ENCODE measurements at places on chromosomes 6 and 20.

GRCh38 chr20:23143986-23144690, 58.0 kb upstream of the CD93 start:
- DNase-seq: no peak

DNA sequence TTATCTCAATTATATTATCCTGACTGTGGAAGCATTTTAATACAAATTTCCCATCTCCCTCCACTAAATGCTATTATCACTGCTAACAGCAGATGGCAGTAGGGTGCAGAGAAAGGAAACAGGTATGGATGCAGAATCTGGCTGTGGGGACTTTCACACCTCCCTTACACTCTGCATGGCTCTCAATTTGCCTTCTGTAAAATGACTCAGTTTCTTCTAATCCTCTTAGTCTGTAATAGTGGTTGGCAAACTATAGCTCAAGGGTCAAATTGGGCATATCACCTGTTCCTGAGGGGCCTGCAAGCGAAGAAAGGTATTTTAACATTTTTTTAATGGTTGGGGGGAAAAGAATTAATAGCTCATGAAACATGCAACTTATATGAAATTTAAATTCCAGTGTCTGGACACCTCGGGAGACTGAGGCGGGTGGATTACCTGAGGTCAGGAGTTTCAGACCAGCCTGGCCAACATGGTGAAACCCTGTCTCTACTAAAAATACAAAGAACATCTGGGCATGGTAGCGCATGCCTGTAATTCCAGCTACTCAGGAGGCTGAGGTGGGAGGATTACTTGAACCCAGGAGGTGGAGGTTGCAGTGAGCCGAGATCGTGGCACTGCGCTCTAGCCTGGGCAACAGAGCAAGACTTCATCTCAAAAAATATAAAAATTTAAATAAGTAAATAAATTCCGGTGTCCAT, 83.5 kb downstream of the ZMYND8 start:
- peak; percentile 55 for DNase-seq

- DNase-seq: peak; percentile 86
These were observed 1.4 kb upstream of the TRIM39 start for GRCh38 chr6:30325150-30325872.

GRCh38 chr20:4167261-4168021, 152.1 kb upstream of the RNF24 start:
- DNase-seq: no peak

DNA sequence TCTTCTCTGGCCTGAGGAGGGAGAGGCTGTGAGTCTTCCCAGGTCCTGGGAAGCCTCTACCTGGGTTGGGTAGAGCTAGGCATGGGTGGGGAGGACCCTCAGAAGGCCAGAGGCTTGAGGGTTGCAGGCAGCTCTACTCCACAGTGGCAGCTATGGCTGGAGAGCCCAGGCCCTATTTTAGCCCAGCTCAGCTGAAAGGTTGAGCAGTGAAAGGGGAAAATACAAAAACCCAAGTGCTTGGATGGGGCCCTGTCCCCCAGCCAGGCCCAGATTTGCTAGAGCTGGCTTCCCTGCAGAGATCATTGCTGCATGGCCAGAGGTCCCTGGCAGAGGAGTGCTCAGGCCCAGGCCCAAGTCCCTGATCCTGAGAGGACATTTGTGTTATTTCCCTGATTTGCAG, 45.7 kb downstream of the SUN5 start:
- DNase-seq: no peak

DNA sequence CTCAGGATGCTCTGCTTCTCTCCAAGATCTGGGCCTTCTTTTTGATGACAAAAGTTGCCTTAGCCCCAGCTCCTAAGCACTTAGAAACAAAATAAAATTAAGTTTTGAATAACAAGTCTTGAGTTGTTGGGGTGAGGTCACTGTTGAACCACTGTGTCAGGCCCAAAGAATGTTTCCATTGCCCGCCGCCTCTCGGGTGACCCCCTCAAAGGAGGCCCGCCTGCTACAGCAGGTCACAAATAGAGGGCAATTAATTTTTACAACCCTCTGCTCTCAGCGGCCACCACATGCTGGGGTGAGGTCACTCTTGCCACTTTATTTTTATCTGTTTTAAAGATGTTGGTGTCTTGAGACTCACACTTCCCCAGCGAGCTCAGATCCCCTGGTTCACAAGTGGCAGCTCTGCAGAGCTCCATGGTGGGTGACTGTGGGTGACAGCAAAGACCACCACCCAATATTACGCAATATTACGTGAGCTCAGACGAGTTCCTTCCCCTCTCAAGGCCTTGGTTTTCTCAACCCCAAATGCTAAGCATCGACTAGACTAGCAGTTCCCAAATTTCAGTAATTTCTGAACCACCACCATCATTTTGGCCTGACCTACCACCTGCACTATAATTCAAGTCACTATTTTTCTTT, 247.7 kb upstream of the PMEPA1 start:
- no peak for DNase-seq

- peak; percentile 21 for DNase-seq
These were observed 9.4 kb upstream of the AVP start for GRCh38 chr20:3093861-3094361.

- no peak for DNase-seq
These were observed 49.1 kb downstream of the PLAGL1 start for GRCh38 chr6:143958839-143959399.

DNA sequence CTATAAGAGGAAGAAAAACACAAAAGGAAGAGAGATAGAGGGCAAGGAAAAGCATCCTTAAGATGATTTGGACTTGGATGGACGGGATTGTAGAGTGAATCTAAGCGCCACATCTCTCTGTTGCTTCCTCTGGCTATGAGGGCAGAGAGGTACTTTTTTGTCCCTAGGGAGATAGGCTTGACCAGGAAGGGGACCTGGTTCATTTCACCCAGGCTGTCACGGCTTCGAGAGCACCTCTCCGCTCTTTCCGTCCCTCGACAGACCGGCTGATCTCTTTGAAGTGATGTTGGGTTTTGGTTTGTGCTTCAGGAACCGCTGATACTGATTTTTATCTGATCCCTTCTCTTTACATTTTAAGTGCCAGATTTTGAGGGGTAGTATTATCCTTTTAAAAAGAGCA, 19.6 kb downstream of the NKX2-4 start:
- DNase-seq: no peak

DNA sequence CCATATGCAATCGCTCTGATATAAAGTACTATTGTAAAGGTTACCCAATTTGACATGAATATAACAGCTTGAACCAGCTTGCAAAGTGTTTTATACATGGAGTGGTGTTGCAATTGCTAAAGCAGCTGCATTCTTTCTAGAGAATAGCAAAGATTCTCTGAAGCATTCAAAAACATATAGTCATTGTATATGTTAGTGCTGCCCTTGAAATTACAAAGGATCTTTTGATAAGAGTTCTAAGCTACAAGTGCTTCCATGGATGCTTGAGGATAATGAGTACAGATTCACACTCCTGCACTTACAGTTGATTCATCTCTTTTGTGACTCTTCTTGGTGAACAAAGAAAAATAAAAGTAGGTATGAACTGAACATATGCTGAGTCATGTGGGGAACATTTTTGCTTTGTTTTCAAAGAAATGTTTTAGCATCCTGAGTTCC, 175.7 kb downstream of the ALDH8A1 start:
- no peak for DNase-seq

GRCh38 chr6:170597278-170597677, 12.8 kb upstream of the PDCD2 start:
- no peak for DNase-seq

DNA sequence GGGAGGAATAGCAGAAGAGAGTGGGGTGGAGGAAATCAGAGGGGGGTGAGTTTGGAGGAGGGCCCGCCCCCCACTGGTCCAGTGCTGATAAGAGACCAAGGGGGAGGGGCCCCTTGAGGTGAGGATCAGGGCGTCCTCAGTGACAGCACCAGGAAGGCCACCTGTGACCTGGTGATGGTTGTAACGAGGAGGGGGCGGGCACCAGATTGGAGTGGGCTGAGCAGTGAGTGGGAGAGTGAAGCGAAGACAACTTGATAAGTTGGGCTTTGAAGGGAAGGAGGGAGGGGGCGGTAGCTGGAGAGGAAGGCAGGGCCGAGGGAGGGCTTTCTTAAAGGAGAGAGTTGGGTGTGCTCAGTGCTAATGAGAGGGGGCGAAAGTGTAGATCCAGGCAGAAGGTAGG, 30.7 kb downstream of the CDH22 start:
- no peak for DNase-seq

GRCh38 chr6:147244832-147245231, 40.6 kb downstream of the STXBP5 start:
- DNase-seq: no peak

DNA sequence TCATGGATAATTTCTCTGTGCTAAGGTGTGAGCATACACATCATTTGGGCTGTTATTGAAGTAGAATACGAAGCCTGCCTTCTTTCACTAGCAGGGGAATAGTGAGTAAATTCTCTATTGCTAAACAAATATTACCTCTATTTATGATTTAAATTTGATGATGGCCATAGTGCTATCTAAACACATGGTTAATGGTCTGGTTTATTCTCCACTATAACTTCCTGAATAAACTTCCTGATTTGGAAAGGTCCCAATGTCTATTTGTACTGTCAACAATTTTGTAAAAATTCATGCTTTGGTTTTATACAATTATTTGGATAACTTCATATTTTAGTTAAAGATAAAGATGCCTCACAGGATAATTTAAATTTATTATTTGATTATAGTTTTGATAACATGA, 400.8 kb downstream of the ARHGAP18 start:
- DNase-seq: no peak

DNA sequence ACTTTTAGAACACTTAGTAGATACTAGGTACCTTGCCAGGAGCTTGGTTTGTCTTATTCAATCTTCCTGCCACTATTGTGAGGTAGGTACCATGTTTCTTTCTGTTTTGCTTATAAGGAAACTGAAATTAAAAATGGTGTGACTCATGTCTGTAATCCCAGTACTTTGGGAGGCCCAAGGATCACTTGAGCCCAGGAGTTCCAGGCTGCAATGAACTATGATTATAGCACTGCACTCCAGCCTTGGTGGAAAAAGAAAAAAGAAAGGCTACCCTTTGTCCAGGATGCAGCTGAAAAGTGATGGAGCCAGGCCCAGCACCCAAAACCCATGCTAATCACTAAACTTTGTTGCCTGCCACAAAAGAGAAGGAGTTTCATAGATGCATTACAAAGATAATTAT, 34.1 kb upstream of the LAMA4 start:
- DNase-seq: no peak

DNA sequence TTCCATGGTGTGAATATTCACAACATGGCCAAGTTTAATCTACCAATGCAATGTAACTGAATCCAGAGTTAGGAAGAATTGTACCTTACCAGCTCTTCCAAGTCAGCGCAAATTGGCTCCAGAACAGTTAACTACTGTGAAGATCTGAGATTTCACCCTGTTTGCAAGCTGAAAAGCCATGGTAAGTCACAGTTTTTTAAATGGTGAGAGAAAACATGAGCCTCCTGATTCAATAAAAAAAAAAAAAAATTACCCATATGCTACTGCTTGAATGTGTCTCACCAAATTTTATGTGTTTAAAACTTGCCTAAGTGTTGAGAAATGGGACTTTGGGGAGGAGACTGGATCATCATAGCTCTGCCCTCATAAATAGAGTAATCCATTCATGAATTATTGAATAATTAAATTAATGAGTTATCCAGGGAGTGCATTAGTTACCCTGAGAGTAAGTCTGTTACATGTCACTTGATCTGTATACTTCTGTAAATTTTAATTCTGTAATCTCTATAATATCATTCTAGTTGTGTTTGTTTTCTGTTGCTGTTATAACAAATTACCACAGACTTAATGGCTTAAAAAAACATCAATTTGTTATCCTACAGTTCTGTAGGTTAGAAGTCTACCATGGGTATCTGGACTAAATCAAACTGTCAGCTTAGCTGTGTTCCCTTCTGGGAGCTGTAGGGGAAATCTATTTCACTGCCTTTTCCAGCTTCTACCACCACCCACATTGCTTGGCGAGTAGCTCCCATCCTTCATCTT, 1355.9 kb downstream of the GRIK2 start:
- DNase-seq: no peak

DNA sequence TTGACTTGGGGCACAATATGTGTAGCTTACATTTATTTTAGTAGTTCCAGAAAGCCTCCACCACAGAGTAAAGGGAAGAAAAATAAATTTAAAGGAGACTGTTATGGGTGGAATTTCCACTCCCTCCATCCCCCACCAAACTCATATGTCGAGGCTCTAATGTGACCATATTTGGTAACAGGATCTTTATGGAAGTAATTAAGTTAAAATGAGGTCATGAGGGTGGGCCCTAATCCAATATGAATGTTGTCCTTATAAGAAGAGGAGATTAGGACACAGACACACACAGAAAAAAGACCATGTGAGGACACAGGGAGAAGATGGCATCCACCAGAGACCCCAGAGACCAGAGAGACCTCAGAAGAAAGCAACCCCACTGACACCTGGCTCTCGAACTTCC, 189.7 kb downstream of the EDN1 start:
- DNase-seq: no peak

- peak; percentile 46 for DNase-seq
These were observed 778 bp upstream of the LOC128125822 start for GRCh38 chr6:63571361-63572043.

GRCh38 chr6:56671651-56672461, 29.2 kb upstream of the DST start:
- DNase-seq: no peak

DNA sequence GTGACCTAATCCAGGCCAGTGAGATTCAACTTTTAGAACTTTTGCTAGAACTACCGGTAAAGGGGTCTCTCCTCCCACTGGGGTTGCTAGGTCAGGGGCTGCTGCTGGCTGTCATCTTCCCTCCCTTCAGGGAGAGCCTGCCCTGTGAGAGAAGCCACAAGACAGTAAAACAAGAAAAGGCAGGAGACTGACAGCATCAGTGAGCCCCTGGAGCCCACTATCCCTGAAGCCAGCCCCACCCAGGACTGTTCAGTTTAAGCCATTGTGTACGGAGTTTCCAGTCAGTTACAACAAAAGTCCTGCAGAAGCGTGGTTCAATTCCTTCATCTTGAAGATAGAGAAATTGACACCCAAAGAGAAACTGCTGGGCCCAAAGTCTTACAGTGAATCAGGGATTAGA, 7.9 kb upstream of the BMP7 start:
- DNase-seq: no peak

- no peak for DNase-seq
These were observed 345.5 kb downstream of the THBS2 start for GRCh38 chr6:168908166-168908565.

DNA sequence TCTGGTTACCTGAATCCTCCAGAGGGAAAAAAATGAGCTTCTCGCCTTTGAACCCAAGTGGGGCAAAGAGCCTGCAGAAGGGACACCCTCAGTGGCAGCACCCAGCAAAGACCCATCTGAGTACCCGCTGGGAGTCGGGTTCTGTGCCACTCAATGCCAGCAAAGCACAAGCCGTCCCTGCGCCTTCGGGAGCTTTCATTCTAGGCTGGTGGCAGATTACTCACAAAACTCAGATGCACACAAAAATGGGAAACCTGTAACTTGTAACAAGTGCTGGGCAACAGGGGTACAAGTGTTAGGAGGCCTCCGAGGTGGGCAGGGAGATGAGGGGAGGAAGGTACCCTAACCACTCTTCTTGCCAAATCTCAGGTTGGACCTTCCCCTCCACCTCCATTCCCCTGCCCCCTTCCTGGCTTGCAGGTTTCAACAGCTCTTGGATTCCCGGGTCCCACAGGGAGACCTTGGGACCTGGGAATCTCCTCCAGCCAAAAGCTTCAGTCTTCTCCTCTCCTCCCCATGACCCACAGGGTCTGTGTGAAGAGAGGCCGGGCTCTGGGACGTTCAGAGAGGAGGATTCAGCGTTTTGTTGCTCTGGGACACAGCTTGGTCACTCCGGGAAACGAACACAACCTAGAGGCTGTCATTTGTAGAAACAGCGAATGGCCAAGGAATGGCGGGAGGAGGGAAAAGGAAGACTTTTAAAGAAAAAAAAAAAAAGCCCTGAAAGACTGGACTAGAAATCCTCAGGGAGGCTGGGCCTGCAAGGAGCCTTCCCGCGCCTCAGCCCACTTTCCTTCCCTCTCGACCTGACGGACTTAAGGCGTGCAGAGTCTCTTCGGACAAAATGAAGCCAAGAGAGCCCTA, 1.2 kb upstream of the PARD6B start:
- no peak for DNase-seq
